ENCODE measurements at places on chromosomes 3 and 15. TPM values are rescaled to one million over a fixed set of nuclear protein-coding genes. Genes with fewer than 3 reads are reported as not detected.

Gene ARRDC4
- 0.90 TPM for total RNA-seq

DNA sequence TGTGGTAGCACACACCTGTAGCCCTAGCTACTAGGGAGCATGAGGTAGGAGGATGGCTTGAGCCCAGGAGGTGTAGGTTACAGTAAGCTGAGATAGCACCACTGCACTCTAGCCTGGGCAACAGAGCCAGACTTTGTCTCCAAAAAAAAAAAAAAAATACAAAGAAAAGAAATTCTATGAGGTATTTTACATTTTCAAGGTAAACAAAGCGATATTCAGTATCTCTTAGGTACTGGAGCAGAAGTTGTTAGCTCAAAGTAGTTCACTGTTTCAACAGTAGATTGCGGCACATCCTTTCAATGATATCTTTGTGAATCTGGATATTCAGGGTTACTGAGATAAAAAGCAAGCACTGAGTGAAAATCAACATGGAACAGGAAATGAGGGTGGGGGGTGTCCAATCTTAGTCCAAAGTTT is 318.5 kb downstream of the ZNF621 start:
- no peak overlapping the region for H3K4me3 ChIP-seq
- H3K27ac ChIP-seq = no peak overlapping the region
- no peaks in the 10 kb centered on the region for H3K27me3 ChIP-seq

DNA sequence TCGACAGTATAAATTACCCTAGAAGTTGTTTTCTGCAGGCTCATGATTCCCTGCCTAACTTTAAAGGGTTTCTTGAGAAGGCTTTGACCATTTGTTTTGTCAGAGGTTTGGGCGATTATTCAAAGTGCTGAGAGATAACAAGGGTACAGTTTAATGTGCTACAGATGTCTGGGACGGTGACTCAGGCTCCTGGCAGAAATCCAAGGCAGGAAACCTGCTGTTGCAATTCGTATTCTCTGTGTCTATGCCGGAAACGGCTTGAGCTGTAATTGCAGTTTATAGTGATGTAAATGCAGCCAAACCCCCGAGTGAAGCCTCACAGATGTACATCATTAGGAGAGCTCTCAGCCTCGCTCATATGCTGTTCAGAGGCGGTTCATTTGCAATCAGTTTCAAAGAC is 65.6 kb downstream of the SYNPR start:
- peaks cover 6% of the 10 kb centered on the region for H3K27me3 ChIP-seq
- H3K4me1 ChIP-seq = peaks cover 6% of the 10 kb centered on the region
- DNase-seq = peak; percentile 70
- no peak overlapping the region for H3K4me3 ChIP-seq
- no peak overlapping the region for H3K27ac ChIP-seq

GRCh38 chr3:52005571-52005986 is 9.9 kb upstream of the RPL29 start:
- no peaks in the 10 kb centered on the region for H3K27me3 ChIP-seq
- no peaks in the 10 kb centered on the region for H3K36me3 ChIP-seq
- peaks cover 10% of the 10 kb centered on the region for H3K4me1 ChIP-seq
- no peak overlapping the region for H3K4me3 ChIP-seq
- DNase-seq = no peak

DNA sequence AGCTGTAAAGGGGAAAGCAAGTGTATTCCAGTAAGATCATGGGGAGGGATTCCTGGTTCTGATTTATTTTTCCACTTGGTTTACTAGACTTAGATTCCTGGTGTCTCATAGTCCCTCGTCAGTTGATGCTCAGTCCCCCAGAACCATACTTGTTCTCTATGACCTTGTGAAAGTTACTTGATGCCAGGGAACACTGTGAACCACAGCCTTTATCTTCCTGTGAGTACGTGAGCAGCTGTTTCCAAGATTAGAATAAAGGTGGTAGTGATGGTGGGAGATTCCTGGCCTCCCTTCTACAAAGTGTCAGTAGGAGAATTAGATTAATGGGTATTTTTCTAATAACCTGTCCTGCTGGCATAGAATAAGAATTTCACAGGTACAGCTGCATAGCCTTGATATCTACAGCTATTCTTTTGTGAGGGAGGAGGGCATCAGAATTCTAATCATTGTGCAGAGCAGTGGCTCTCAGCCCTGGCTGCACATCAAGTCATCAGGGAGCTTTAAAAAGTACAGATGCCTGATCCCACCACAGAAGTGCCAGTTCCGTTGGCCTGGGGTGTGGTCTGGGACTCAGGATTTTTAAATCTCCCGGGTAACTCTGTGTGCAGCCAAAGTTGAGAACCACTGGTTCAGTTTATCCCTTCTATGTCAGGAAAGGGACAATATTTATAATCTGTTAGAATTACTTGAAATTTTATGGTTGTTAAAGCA is 20.0 kb downstream of the GPD1L start:
- H3K36me3 ChIP-seq = peaks cover 13% of the 10 kb centered on the region
- H3K27me3 ChIP-seq = no peaks in the 10 kb centered on the region
- H3K27ac ChIP-seq = no peak overlapping the region
- H3K4me3 ChIP-seq = no peak overlapping the region

- H3K27me3 ChIP-seq = no peaks in the 10 kb centered on the region
- H3K4me3 ChIP-seq = no peak overlapping the region
- peaks cover 30% of the 10 kb centered on the region for H3K4me1 ChIP-seq
- no peaks in the 10 kb centered on the region for H3K36me3 ChIP-seq
Observed at GRCh38 chr3:195200010-195200822, 70.7 kb downstream of the XXYLT1 start.

- no peak for DNase-seq
- H3K36me3 ChIP-seq = no peaks in the 10 kb centered on the region
- H3K4me3 ChIP-seq = no peak overlapping the region
Observed at GRCh38 chr15:29208836-29209235, 60.8 kb downstream of the NSMCE3 start.

DNA sequence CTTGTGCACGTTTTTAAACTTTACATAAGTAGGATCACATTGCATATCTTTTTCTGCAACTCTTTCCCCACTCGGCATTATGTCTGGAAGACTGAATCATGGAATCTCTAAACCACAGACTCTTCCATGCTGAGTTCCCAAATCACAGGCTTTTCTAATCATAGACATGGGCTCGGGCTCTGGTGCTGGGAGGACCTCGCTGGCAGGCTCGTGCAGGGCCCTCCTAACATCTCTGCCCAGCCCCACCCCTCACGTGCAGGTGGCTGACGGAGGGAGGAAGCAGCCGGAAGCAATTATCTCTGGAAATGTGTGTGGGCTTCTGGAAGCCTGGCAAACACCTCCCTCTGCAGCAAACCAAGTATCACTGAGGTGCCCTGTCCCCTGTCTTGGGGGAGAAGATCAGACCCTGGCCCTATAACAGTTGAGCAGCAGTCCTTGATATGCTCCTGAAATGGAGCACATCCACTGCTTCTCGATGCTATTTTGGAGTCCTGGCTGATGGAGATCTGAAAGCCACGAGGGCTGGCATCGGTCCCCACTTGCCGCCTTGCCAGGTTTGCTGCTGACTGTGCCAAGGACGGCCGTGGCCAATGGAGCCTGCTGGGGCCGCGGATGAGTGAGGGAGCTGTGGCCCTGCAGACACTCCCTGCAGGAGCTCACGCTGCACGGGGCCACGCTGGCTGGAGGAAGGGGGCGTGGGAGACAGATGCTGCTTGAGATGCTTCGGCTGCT is 4.4 kb upstream of the IQSEC1 start:
- no peaks in the 10 kb centered on the region for H3K36me3 ChIP-seq
- peaks cover 8% of the 10 kb centered on the region for H3K27me3 ChIP-seq
- no peak for DNase-seq
- no peak overlapping the region for H3K4me3 ChIP-seq
- H3K27ac ChIP-seq = no peak overlapping the region
- H3K4me1 ChIP-seq = peaks cover 7% of the 10 kb centered on the region

DNA sequence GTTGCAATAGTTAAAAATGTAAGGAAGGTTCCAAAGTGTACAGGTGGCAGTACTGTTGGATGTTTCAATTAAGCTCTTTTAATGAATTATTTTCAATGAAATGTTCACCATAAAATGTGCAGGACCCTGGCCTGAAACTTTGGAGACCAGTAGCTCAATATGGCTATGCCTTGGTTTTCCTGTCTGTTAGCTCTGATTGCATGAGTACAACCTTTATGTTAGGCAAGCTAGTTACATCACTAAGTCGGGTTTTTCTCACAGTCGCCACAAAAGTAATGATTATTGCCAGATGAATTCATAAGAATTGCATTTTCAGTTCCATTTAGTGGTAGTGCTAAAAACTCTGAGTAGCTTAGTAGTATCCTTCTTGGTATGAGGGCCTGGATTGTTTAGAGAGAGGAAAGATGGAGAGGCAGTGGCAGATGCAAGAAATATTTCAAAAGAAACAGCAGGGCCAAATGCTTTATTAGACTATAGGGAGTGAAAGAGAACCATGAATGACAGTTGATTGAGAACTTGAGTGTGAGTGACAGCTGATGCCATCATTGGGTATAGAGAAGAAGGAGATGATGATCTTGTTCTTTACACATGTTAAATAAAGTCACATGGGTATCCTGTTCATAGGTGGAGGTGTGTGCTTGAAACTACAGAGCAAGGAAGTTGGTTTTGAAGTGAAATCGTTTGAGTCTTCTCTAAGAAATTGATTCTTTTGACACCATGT is 109.5 kb downstream of the AKAP13 start:
- DNase-seq = no peak
- no peaks in the 10 kb centered on the region for H3K36me3 ChIP-seq
- H3K4me3 ChIP-seq = no peak overlapping the region
- peak overlapping the region; percentile 2 for H3K27ac ChIP-seq
